ENCODE measurements at places on chromosomes 12 and 14. TPM values are rescaled to one million over a fixed set of nuclear protein-coding genes. Genes with fewer than 3 reads are reported as not detected.

- DNase-seq = no peak
Measured at GRCh38 chr14:20551606-20552005, 9.2 kb downstream of the RNASE9 start.

DNA sequence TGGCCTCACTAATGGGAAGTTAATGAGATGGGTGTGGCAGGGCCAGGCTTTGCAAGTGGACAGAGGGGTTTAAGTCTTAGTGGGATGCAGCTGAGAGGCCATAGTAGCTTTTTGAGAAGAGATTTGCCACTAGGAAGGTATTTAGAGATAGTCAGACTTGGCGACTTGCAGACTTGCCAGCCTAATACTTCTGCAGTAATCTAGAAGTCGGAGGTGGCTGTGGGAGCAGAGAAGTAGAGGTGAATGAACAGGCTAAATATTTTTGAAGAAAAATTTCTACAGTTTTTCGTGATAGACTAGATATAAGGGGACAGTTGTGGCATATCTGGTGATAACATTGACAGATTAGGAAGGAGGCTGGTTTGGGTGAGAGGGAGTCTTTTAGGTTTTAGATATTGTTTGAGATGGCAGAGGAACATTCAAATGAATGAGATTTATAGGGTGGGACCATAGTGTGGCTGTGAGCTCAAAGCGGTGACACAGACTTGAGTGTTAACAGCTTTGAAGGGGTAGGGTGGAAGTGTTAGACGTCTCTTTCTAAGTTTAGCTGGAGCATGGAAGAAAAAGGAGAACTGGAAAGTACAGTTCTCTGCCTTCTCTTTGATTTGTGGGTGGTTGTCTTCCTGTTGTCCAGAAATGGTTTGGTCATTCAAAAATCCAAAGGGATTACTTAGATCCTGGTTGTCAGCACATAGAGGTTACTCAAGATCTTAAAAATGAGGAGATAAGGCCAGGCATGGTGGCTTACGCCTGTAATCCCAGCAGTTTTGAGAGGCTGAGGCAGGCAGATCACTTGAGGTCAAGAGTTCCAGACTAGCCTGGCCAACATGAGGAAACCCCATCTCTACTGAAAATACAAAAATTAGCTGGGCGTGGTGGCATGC lies 44.9 kb downstream of the MAPKAPK5 start:
- no peak for DNase-seq

- no peak for DNase-seq
Measured at GRCh38 chr12:15633201-15633600, 156.0 kb downstream of the EPS8 start.

- no peak for DNase-seq
Measured at GRCh38 chr12:116043659-116044535, 233.6 kb downstream of the MED13L start.

DNA sequence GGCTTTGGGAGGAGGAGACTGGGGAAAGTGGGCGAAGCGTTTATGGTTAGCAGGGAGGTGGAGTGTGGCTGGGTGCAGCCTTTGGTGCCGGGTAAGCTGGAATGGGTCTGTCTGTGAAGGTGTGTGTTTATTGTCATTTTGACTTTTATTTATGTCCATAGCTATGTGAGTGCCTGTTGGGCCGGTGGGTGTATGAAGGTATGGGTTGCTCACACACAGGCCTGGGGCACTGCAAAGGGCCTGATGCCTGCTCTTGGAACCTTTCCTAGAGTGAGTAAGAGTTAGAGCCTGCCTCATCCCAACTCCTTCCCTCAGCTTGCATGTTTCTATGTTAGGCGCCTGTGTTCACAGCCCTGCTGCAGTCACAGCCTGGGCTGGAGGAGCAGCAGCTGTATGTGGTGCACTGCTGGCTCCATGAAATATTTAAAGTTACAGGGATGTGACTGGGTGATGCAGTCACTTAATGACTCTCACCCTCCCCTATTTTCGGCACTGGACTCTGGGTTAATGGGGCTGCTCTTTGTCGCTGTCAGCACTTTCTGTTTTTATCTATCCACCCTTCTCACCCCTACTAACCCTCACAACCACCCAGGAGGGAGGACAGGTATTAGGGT lies 2.6 kb upstream of the PPP1R1A start:
- no peak for DNase-seq

Gene FKBP11
- 1.7 TPM for total RNA-seq

DNA sequence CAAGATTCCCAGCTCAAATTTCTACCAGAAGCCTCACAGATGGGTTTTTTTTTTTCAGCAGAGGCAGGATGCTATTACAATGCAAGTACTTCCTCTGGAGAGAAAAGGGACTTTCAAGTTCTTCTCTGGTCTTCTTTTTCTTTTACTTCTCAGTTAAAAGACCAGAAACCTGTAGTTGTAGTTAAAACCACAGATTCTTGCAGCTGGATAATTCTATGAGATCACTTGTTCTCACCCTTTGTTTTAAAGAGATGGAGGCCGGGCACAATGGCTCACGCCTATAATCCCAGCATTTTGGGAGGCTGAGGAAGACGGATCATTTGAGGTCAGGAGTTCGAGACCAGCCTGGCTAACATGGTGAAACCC lies 47.6 kb upstream of the OVCH1 start:
- DNase-seq = no peak

Gene FAM90A1
- 0.10 TPM for total RNA-seq

Gene KCNA5
- 1.0 TPM for total RNA-seq

GRCh38 chr14:61965030-61965745 lies 203.0 kb downstream of the SNAPC1 start:
- no peak for DNase-seq

DNA sequence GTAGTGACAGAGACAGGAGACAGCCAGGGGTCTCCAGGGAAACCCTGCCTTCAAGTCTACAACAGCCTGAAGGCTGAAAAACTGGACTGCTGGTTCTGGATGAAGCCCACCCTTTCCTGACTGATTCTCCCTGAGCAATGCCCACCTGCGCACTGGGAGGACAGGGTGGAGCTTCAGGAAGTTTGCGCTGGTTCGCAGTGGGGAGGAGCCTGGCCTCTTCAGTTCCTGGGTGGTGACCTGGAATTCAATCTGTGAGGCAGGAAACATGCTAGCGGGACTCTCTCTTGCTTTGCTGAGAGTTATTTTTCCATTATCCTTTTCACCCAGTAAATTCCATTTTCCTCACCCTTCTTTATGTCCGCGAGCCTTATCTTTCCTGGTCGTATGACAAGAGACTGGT lies 600.8 kb downstream of the TRHDE start:
- no peak for DNase-seq

Gene RTN1
- 1.5 TPM for total RNA-seq

DNA sequence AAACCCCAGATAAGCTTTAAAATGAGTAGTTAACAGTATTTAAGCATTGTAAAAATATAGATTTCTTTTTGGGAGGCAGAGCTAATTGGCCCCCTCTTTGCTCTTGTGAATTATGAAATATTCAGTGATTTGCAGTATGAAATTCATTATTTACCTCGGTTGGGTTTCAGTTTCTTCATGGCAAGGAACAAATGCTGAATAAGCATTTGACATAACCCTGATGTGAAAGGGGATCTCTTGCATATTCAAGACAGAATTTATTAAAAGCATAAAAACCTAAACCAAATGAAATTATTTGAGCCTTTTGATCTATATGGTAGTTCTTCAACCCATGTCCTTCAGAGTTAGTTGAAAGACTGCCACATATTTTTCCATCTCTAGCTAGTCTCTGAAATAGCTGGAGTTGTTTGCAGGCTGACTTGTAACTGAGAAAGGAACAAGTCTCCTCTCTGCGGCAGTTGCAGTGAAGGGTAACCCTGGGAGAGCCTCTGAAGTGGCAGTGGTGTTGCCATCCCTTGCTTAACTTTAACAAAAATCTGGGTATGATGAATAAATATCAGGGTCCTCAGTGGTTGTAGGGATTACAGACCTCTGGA lies 690 bp downstream of the AKAP6 start:
- no peak for DNase-seq

- no peak for DNase-seq
Measured at GRCh38 chr12:102521662-102522277, 41.4 kb upstream of the IGF1 start.

DNA sequence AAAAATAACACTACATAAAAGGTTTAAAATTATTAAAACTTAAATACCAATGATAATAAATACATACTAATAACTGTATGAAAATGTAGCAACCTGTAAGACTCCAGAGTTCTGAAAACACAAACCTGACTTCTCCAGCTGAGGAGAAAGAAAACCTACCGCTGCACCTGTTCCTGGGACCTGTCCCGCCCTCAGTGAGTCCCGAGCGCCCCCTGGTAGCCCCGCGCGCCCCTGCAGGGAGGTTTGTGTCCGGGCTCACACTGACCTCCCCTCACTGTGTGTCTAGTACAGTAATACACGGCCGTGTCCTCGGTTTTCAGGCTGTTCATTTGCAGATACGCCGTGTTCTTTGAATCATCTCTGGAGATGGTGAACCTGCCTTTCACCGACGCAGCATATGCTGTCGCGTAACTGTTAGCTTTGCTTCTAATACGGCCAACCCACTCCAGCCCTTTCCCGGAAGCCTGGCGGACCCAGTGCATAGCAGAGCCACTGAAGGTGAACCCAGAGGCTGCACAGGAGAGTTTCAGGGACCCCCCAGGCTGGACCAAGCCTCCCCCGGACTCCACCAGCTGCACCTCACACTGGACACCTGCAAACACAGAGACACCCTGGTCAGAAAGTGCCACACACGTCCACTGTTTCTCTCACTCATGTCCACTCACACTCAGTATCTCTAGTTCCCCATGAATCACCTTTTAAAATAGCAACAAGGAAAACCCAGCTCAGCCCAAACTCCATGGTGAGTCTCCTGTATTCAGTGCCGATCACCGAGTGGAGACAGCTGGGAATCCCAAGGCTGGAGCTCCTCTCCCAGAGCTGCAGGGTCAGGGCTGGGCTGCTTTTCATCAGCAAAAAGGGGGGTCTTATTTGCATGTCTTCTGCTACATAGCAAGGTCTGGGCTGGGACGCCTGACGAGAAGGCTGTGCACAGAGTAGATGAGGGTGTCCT lies 1276.3 kb downstream of the TMEM121 start:
- no peak for DNase-seq

- DNase-seq = no peak
Measured at GRCh38 chr12:82838131-82838551, 151.4 kb downstream of the TMTC2 start.

GRCh38 chr14:64801800-64802199 lies 77.9 kb downstream of the SPTB start:
- DNase-seq = no peak

GRCh38 chr12:87661786-87662377 lies 367.3 kb downstream of the C12orf50 start:
- DNase-seq = no peak

GRCh38 chr12:1203735-1204019 lies 212.7 kb downstream of the ERC1 start:
- no peak for DNase-seq

DNA sequence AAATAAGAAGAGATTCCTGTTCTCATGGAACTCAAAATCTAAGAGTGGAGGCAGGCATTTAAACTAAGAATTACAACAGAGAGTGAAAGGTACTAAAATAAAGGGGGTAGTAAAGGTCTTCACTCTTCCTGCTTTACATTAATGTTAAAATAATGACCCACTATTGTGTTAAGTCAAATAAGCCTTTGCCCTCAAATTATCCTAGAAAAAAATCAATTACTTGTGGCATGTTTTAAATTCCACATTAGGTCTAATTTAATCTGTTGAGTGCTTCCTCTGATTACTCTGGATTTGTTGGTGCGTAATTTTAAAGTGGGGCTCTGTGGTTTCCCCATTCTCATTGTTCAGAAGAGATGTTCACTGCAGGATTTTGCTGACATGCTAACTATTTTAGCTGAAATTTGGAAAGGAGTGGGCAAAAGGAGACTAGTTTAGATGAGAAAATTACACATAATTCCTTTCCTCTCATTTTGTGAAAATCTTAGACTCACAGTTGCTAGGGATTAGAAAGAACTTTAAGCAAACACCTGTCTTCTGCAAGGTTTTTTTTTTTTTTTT lies 35.5 kb downstream of the BTG1 start:
- DNase-seq = no peak

DNA sequence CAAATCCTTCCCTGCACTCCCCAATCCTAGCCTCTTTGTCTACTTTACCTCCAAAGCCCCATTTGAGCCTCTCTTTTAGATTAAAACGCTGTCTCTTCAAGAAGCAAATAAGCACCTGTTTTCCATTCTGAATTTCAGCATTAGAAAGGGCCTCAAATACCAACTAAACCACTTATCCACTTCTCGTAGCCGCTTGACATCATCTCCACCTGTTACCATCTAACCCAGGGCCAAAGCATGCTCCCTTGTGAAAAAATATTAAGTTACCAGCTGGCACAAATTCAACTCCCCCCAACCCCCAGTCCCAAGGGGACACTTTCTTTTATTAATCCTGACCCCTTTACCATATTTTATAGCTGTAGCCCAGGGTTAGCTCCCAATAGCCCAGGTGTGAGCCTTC lies 43.1 kb downstream of the GPHB5 start:
- DNase-seq = no peak

Gene MYO1H
- total RNA-seq = 0.10 TPM

Gene B4GALNT1
- 10.0 TPM for total RNA-seq

- DNase-seq = no peak
Measured at GRCh38 chr14:65834051-65834450, 421.5 kb downstream of the FUT8 start.

Gene LRRC43
- not detected for total RNA-seq

DNA sequence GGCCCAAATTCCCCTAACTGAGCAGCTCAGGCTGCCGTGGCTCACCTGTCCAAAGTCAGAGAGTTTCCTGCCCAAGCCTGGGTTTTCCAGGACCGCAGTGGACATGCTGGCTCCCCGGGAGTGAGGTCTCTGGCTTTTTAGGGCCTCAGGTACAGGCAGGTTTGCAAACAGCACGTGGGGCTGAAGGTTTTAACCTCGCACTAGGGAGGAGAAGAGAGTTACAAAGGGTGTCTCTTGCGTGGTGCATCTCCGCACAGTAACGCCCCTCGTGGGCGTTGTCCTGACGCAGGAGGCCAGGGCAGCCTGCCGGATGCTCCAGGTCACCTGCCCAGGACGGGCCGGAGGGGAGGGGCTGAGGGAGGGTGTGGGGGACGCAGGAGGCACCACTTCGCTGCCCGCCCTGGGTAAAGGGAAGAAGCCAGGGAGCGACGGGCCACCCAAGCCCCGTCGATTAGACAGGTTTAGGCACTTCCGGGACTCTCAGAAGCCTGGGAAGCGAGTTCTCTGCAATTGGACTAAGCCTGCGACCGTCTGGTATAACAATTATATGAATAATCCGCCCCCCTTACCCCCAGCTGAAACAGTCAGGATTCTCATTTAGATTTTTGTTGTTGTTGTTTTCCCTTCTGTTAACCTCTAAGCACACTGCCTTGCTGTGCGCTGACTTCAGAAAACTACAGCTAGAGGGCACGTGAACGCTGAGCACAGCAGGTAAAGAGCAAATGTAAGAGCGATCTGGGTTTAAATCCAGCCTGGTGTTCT lies at the start of gene PAH:
TSS of gene PAH (minus strand) at position 219 of the 762 bp plus-strand sequence. CDS start at position 105, 114 bp downstream.
- no peak for DNase-seq

- DNase-seq = no peak
Measured at GRCh38 chr12:108734200-108734906, 3.0 kb upstream of the CORO1C start.

DNA sequence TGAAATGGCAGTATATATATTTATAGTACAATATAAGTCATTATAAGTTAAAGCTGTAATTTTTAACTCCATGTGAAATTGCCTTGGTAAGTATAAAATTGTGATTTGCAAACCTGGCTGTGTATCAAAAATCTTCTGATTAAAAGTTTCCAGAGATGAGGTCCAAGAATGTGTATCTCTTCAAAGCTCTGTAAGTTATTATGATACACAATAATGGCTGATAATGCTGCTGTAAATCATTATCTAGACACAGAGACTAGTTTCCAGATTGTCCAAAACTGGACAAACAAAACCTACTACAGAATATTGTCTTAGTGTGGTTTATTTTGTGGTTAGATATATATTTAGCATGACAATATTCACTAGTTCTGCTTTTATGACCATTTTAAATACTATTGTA lies 514.8 kb downstream of the SLC6A15 start:
- DNase-seq = no peak

Gene RIMKLB
- total RNA-seq = 4.6 TPM

All from psoas muscle (tissue), 8 donors.